ENCODE measurements at places on chromosomes 5 and 9.

GRCh38 chr9:90645721-90646120 lies 3.1 kb upstream of the DIRAS2 start:
- no peak for DNase-seq

GRCh38 chr9:125649826-125650225 lies 57.2 kb downstream of the MAPKAP1 start:
- DNase-seq = no peak

DNA sequence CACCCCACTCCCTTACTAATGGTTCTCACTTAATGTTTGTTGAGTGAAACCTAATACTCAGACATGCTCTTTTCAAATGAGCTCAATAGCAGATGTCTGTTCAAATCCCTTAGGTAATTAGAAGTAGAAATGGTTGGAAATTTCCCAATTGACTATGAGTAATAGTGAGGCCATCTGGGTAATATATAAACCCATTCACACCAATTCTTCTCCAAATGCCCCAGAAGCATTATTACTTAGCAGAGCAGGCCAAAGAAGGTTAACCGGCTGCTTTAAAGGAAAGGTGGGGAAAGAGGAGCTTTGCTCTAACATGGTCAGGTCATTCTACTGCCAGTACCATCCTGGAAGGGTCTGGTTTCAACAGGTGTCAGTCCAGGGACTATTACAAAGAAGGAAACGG lies 119.5 kb upstream of the MTAP start:
- DNase-seq = no peak

- DNase-seq = no peak
These were observed 9.1 kb downstream of the FAT2 start for GRCh38 chr5:151581812-151582583.

- no peak for DNase-seq
These were observed 11.4 kb downstream of the VCAN start for GRCh38 chr5:83482961-83483360.

DNA sequence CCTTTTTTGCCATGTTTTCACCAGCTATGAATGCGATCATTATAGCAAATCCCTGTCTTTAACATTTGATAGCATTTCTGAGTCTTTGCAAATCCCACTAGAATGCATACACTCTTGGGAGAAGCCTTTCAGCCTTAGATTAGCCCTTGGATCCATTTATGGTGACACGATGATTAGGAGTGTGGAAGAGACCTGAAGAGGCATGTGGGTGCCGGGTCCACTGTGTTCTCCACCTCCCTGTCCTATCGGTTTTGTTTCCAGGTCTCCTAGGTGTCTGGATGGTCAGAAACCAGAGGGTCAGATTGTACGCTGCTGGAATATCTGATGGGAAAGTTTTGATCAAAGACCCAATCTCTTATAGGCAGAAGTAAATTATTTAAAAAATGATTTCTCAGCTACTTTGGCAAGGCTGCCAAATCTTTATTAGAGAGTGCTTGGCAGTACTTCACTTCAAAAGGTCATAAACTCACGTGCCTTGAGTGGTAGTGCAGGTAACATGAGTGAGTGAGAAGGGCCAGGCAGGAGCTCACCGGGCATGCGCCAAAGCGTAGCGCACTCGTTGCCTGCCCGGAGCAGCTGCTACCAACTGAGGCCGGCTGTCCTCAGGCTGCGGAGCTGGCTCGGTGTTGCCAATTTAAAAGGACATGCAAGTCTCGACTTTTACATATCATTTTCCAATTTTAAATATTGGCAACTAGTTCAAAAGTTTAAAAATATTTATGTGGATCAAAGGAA lies 51.3 kb downstream of the PCSK5 start:
- DNase-seq = no peak

DNA sequence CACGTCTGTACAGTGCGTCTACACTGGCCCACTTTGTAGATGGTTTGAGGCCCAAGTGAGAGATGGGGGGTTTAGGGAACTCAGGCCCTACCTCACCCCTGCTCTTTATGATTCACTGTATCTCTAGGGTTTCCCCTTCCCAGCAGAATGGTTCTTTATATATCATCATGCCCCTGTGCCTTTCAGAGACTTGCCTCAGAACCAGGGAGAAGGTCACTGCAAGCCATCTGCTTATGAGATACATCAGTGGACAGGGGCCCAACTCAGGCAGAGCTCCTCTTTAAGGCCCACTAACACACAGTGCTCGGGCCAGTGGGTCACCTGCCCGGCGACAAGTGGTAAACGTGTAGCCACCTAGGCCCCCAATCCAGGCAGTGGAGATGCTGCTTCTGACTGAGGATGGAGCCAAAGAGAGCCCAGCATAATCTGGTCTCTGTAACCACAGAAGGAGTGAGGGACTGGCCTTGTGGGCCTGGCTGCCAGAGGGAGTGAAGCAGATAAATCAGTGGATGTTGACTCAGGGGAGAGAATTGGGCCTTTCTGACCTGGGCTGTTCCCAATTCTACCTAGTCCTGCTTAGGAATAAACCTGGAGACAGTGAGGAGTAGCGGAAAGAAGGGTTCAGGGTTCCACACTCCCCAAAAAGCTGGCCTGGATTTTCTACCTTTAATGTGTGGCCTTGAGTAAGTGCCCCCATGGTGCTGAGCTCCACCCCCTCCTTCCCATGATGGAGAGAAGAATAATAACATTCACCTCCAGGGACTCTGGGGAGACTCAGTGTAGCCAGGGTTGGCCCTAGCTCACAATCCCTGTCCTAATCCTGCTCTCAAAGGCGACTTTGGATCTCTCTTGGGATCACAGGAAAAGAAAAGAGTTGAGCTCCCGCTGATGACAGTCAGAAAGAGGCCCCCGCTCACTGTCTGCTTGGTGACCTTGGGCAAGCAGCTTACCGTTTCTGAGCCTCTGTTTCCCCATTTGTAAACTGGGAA lies 2.8 kb upstream of the DUSP1 start:
- DNase-seq = no peak

- no peak for DNase-seq
These were observed 288.4 kb downstream of the EBF1 start for GRCh38 chr5:158811350-158811749.

DNA sequence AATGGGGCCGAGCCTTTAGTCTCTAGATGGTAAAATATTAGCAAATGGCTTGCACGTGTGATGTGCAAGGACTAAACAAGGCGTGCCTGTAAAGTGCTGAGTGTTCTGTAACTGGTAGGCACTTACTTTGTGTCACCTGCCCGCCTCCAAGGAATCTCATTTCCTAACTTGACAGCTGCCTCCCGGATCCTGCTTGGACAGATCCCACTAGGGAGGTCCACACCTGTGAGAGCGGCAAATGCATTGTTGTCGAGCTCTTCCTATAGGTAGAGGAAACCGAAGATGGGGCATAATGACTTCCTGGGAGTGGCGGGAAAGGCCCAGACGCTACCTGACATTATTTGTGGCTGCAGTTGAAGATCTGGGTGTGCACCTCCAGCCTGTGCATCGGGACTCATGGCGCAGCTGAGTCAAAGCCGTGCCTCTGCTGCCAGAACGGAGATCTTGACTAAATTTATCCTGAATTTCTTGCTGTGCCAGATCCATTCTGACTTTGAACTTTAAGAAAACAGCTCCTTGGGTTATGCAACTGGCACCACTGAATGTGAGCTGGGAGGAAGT lies 79.8 kb downstream of the TENT4A start:
- DNase-seq = no peak

DNA sequence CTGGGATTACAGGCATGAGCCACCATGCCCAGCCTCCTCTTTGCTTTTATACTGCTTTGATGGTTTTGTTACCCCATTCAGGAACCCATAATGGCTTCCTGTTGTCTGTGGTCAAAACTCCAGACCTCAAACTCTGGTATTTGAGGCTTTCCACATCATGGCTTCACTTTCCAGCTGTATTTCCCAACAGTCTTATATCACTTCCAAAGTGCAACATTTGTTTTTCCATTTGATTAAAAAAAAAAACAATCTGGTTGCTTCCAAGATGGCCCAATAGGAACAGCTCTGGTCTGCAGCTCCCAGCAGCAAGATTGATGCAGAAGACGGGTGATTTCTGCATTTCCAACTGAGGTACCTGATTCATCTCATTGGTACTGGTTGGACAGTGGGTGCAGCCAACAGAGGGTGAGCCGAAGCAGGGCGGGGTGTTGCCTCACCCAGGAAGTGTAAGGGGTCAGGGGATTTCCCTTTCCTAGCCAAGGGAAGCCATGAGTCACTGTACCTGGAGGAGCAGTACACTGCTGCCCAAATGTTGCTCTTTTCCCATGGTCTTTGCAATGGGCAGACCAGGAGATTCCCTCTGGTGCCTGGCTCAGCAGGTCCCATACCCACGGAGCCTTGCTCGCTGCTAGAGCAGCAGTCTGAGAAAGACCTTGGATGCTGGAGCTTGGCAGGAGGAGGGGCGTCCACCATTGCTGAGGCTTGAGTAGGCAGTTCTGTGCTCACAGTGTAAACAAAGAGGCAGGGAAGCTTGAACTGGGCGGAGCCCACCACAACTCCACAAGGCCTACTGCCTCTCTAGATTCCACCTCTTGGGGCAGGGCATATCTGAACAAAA lies 458.4 kb downstream of the KDM4C start:
- DNase-seq = no peak

GRCh38 chr5:55911784-55912653 lies 60.9 kb downstream of the IL31RA start:
- no peak for DNase-seq

DNA sequence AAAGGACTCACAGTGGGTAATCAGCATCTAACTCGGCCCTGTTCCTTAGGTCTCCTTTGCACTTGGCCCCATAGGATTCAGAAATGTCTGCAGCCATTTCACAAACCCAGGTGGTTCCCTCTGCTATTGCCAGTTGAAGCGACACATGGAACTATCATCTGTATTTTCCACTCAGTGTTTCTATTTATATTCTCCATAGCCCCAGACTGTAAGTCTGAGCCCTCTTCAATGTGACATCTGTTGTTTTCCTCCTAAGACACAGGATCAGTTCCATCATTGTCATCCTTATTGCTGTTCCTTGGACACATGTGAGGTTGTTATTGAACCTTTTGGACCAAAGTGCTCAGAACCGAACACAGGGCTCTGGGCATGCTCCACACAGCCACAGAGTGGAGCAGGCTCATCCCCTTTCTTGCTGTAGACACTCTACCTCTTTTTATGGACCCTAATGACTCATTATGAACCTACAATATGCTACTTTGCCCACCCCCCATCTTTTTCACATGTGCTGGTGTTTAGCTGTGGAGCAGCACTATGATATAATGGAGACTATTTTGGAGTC lies 36.4 kb downstream of the GARNL3 start:
- DNase-seq = no peak

Data from GM18507 (cell line).